Activated CD4-positive, alpha-beta T cell treated with anti-CD3 and anti-CD28 coated beads, Interleukin-2, amount 10 ng/mL, durations not matched to agents 7 days and 5 days (primary cell): ENCODE measurements at places on chromosomes 2 and 18.
A peak's percentile ranks its signal among the peaks of the same experiment; 100 is the strongest.

- DNase-seq: no peak
These were observed 163.8 kb upstream of the STK17B start for GRCh38 chr2:196335221-196335634.

DNA sequence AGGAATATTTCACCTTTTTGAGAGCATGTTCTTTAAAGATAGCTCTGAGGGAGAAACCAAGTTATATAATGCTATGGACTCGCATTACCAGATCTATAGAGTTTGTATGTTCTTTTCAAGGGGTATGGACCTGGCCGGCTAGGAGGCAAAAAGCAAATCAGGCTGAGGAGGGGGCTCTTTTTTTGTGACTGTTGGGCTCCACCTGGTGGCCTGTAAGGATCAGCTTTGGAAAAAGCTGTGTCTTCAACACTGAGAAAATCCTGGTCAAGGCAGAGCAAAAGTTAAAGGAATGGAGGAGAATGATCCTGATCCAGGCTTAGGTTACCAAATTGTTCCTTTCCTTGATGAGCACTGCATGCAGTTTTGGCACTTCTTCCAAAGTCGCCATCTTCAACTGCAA lies 180.5 kb downstream of the DIS3L2 start:
- peak; percentile 17 for DNase-seq

DNA sequence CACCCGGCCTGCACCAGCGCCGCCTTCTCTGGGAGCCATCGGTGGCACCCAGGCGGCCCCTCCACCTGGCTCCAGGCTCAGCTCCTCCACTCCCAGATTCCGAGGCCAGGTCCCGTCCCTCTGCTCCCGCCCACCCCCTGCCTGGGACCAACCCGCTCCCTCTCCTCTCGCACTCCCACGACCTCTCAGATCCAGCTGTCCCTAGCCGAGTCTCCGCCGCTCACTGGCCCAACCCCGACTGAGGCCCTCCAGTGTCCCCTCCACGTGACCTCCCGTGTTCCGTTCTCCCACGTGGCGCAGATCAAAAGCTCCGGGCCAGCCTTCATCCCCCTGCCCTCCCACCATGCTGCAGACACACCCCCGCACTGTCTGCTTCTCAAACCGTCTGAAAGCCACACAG lies 14.4 kb upstream of the SALL3 start:
- DNase-seq: no peak

DNA sequence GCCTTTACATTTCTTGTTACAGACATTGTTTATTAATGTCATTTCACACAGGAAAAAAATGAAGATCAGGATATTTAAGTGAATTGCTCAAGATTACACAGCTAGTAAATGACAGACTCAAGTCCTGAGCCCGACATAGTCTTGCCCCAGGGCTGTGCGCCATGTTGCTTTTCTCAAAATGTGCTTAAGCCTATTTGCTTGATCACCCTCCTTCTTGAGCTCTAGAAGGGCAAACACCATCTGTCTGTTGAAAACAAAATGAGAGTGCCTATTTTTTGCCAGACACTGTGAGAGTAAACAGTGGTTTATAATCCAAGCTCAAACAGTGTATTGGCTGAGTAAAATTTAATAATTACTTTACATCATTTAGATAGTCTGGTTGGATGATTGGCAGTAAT lies 34.8 kb upstream of the HNMT start:
- no peak for DNase-seq

DNA sequence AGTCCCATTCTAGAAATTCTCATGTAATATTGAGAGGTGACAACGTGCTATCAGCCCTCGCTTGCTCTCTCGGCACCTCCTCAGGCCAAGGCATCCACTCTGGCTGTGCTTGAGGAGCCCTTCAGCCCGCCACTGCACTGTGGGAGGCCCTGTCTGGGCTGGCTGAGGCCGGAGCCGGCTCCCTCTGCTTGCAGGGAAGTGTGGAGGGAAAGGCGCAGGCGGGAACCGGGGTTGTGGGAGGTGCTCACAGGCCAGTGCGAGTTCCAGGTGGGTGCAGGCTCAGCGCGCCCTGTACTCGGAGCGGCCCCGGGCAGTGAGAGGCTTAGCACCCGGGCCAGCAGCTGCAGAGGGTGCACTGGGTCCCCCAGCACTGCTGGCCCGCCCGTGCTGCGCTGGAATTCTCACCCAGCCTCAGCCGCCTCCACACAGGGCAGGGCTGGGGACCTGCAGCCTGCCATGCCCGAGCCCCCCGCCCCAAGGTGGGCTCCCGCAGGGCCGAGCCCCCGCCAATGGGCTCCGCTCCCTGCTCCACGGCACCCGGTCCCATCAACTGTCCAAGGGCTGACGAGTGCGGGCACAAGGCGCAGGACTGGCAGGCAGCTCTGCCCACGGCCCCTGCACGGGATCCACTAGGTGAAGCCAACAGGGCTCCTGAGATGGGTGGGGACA lies 1680.6 kb upstream of the LRRTM1 start:
- no peak for DNase-seq

GRCh38 chr18:48673853-48674721 lies 135.3 kb downstream of the CTIF start:
- DNase-seq: no peak
